Kidney epithelial cell (primary cell): ENCODE measurements at places on chromosomes 13 and 19. TPM values are rescaled to one million over a fixed set of nuclear protein-coding genes. Genes with fewer than 3 reads are reported as not detected.

Gene CRB3
- total RNA-seq: 84.5 and 87.8 TPM in 2 replicates

Gene NLRP4
- not detected in 2 replicates for total RNA-seq

Gene SKA3
- total RNA-seq: 5.8 and 10.1 TPM in 2 replicates

Gene RYR1
- total RNA-seq: 0.07 and 0.17 TPM in 2 replicates

Gene ALKBH7
- 55.1 and 69.7 TPM in 2 replicates for total RNA-seq

Gene VAV1
- 0.27 and 0.50 TPM in 2 replicates for total RNA-seq

Gene OXGR1
- not detected in 2 replicates for total RNA-seq

Gene ACP4
- not detected in 2 replicates for total RNA-seq

Gene SOX1
- not detected in 2 replicates for total RNA-seq

Gene ZNF565
- total RNA-seq: 1.5 and 2.2 TPM in 2 replicates

Gene OLFM2
- 15.8 and 18.0 TPM in 2 replicates for total RNA-seq

Gene MBD3L3
- not detected in 2 replicates for total RNA-seq

Gene FAM124A
- total RNA-seq: 0.48 and 1.2 TPM in 2 replicates

Gene C19orf53
- 196 and 203 TPM in 2 replicates for total RNA-seq

Gene ZNF541
- not detected in 2 replicates for total RNA-seq

Gene COLGALT1
- 68.4 and 76.1 TPM in 2 replicates for total RNA-seq

Gene PDE4C
- 0.34 and 0.42 TPM in 2 replicates for total RNA-seq

Gene CD37
- 0.07 TPM in 1 of 2 replicates, not detected in the other for total RNA-seq

Gene PLIN5
- 0.07 TPM in 1 of 2 replicates, not detected in the other for total RNA-seq

Gene PCP2
- total RNA-seq: 0.75 TPM in 1 of 2 replicates, not detected in the other

Gene CABP5
- total RNA-seq: not detected in 2 replicates

Gene DACT3
- total RNA-seq: 0.14 and 0.33 TPM in 2 replicates

Gene ERCC1
- total RNA-seq: 67.1 and 79.5 TPM in 2 replicates

Gene RASGRP4
- not detected in 2 replicates for total RNA-seq

Gene DHDH
- 1.0 and 1.5 TPM in 2 replicates for total RNA-seq
